OCI-LY7 (cell line): ENCODE measurements at places on chromosomes 16 and 17. TPM values are rescaled to one million over a fixed set of nuclear protein-coding genes. Genes with fewer than 3 reads are reported as not detected.

The DNAI2 gene
- total RNA-seq: not detected in 2 replicates

DNA sequence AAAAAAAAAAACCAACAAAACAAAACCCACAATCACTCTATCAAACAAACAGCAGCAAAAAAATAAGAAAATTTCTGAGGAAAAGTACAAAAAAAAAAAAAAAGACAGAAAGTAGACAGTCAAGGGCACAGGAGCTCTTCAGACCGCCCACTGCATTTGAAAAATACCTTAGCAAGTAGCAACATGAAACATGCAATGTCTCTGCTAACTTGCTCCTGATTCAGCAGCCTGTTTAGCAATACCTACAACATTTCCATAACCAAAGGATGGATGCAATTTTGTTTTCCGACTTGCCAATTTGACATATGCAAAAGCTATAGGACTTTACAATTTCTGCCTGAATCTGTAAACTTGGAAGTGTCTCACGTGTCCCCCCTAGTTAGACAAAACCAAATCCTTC, 57.4 kb downstream of the SYNRG start:
- DNase-seq: no peak

GRCh38 chr16:57318240-57318970, 33.9 kb upstream of the PLLP start:
- no peak for DNase-seq

DNA sequence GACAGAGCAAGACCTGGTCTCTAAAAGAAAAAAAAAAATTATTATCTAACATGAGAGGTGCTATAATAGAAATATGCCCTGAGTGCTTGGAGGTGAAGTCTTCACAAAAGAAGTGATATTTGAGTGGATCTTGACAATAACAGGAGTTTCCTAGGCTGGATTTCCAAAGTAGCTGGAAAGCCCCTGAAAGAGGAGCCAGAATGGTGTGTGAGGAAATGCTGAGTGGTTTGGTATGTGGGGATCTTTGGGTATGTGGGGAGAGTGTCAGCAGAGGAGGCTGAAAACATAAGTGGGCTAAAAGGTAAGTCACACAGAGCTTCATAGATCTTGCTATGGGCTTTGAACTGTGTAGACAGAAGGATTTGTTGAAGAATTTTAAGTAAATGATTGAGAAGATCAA, 100.1 kb downstream of the YPEL2 start:
- no peak for DNase-seq

- no peak for DNase-seq
Measured at GRCh38 chr17:73785958-73786743, 141.9 kb upstream of the SDK2 start.
